Stimulated activated CD4-positive, alpha-beta T cell treated with anti-CD3 and anti-CD28 coated beads, Interleukin-1b, Interleukin-23, amount 100 ng/mL, for 24 hours (primary cell): ENCODE measurements at places on chromosomes 3 and 15.
A peak's percentile ranks its signal among the peaks of the same experiment; 100 is the strongest.

GRCh38 chr15:70698836-70699390, 64.4 kb downstream of the UACA start:
- DNase-seq, result no peak

- no peak for DNase-seq
Observed at GRCh38 chr3:190088890-190089289, 31.8 kb downstream of the P3H2 start.

DNA sequence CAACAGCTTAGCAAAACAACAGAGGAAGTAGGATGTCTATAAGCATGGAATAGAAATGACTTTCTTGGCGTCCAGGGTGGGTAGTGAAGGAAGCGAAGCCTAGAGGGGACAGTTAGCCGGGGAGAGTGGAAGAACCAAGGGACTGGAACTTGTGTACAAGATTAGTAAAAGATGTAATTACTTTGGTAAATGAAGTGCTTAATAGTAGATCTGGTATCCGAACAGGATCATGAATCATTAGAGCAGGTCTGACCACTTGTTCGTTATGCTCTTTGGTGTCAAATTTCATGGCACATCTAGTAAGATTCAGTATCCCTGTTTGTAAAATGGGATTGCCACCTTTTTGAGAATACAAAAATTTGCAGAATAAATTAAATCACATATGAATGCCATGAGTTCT, 112.5 kb upstream of the MLF1 start:
- DNase-seq, result no peak

GRCh38 chr3:129195731-129196256, 12.1 kb upstream of the CNBP start:
- DNase-seq, result no peak

DNA sequence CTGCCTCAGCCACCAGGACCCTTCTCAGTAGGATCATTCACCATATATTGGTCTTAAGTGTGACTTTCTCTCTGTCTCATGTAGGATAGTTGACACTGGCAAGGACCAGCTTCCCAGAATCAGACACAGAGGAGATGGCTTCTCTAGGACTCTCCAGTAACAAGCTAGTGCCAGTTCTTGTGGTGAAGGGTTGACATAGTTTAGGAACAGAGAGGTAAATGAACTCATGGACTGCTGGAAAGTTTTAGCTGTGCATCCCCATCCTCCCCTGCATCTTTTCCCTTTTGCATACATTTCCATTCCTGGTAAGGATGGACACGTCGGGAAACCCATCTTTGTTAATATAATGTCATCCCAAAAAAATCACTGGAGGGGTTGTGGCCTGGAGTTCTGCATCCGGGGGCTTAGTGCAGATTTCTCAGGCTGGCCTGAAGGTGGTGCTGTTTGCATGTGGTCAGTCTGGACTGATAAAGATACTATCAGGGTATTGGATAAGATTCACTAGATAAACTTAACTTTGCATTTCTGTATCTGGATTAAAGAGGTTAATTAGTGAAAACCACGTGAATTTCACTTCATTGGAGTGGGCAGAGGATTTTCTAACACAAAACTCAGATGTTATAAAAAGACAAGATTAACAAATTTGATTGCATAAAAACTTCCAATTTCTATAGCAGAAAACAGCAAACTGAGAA, 110.8 kb downstream of the TBC1D2B start:
- DNase-seq, result peak; percentile 27

- no peak for DNase-seq
Observed at GRCh38 chr15:80966431-80967197, 23.0 kb downstream of the MESD start.

GRCh38 chr3:185176750-185177359, 24.0 kb upstream of the C3orf70 start:
- no peak for DNase-seq
